NCI-H1930 (cell line): ENCODE measurements at places on chromosomes 13 and 19.

- DNase-seq: no peak
These were observed 40.7 kb downstream of the PCCA start for GRCh38 chr13:100129605-100130004.

DNA sequence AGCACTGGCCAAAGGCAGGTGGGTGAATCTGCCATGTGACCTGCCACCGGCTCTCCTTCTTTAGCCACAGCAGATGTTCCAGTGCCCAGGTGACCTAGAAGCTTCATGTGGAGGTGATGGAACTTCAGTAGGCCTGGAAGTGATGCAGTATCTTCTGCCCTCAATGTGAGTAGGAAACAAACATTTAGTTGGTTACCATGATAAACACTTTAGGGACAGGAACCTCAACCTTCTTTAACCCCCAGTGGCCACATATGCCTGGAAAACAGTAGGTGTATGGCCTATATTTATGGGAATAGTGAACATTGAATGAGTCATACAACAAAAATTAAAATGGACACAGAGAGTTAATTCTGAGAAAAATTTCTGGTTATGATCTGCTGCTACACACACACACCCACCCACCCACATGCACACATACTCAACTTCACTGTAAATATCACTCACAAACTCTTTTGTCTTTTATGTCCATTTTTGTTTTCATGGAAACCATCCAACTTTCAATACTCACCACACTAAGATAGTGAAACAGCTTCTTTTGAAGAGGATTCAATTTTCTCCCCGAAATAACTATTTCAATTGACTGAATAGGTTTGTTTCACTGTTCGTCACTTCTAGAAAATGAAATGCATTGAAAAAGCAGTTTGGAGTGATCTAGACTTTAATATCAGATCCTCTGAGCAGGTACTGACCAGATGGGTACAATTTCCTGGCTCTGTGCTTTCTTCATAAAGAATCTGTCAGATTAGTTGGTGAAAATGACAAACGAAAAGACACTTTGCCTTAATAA, 97.3 kb downstream of the STARD13 start:
- DNase-seq: no peak

DNA sequence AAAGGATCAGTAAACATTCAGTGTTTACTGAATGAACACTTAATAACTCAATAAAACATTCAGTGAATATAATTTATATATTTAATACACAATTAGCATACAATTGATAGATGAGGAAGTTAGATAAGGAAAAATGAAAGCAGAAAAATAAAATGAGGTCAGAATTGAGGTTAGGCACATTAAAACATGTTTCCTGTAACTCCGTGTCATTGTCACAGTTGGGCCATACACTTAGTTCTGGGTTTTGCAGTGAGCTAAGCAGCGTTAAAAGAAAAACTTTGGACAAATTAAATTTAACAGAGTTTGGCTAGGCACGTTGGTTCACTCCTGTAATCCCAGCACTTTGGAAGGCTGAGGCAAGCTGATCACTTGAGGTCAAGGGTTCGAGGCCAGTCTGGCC, 71.4 kb downstream of the MIPEP start:
- no peak for DNase-seq

DNA sequence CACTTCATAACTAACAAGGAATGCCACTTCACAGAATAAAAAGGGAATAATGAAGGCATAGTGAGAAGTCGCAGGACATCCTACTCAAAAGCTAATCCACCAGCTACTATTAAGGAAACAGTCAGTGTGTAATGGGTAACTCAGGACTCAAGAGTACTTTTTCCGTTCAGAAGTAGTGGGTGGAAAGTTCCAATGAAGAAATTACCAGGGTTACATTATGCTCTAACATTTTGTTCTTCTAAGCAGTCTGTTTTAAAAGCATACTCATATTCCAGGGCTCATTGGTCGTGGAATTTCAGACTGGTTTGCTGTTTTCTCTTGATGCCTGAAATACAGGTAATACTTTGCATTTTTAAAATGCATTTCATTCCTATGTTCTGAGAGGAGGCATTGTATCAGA, 222.4 kb upstream of the IRS2 start:
- no peak for DNase-seq

DNA sequence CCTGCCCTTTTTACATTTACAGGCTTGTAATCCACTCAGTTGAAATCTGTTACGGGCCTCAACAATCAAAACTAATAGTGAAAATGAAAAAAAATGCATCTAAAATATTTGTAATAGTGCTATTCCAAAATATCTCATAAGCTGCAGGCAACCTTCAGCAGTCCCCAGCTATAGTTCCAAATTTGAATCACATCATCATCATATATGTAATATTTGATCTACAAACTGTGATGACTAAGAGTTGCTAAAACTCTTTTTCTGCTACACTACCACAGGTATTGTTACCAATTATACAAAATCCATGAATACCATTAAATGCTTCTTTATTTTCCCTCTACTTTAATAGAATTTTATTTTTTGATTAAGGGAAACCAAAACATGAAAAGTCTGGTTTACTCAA, 121.4 kb upstream of the RFC3 start:
- no peak for DNase-seq

GRCh38 chr13:86737334-86737932, 933.7 kb upstream of the SLITRK5 start:
- no peak for DNase-seq
